ENCODE measurements at places on chromosomes 16 and 17.

DNA sequence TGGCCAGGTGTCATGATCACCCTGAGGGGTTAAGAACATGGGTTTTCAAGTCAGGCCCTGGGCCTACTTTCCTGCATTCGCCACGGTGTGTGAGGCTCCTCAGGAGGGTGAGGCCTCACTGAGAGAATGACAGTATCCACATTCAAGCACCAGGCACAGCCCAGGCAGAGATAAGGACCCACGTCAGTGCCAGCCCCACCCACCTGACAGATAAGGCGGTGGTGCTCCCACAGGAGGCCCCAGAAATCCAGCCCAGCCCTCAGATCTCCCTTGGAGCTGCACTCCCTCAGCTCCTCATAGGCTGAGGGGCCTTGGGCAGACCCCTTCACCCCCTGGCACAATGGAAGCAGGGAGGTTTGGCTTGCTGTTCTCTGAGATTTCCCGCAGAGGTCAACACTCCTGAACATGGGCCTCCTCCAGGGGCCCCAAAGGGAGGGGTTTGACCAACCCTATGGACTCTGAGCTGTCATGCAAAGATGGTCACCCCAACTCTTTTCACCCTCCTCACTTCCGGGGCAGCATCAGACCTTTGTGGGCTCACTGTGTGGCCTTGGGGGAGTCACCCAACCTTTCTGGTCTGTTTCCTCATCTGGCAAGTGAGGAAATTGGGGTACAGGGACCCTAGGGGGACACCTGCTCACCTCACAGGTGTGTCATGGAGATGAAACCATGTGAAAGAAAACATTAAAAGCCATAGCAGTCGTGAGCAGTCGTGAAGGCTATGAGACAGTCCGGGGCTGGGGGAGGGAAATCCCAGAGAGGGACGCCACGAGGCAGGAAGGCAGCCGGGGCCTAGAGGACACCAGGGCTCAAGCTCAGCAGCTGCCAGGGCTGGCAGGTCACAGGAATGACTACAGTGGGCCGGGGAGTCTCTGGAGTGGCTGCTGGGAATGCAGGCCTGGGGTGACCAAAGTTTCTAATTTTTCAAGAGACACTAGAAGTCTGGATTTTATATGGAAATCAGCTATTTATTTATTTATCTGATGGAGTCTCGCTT lies 15.4 kb downstream of the PLLP start:
- no peak for DNase-seq

- DNase-seq: no peak
Observed at GRCh38 chr17:41687828-41688640, 651 bp upstream of the EIF1 start.

DNA sequence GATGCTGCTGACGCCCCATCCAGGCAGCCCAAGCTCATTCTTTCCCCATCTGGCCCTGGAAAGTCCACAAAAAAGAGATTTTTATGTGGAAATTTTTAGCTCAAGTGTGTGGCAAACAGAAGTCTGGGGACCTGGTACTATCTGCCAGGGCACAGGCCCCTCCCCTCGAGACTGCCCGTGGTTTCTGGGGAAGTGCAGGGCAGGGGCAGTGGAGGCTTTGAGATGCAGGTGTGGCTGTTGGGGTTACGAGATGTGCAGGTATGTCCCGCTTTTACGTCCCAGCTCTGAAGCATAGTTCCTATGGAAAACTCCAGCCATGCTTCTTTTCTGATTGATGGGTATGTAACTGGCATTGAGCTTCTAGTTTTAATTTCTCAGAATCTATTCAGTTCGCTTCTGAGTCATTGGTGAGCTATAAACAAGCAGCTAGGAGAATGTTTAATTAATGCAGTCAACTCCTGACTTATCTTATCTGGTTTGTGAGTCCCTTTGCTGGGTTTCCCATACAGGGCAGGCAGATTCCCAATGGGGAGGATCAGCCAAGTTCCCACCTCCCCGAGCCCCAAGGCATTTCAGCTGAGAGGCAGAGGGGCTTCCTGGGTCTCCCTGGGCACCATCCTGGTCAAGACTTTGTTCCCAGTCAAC lies 16.2 kb downstream of the TBX4 start:
- no peak for DNase-seq

GRCh38 chr17:57182621-57183020 lies 73.7 kb upstream of the MSI2 start:
- no peak for DNase-seq

GRCh38 chr17:75147878-75148546 lies 6.3 kb downstream of the JPT1 start:
- DNase-seq: no peak

DNA sequence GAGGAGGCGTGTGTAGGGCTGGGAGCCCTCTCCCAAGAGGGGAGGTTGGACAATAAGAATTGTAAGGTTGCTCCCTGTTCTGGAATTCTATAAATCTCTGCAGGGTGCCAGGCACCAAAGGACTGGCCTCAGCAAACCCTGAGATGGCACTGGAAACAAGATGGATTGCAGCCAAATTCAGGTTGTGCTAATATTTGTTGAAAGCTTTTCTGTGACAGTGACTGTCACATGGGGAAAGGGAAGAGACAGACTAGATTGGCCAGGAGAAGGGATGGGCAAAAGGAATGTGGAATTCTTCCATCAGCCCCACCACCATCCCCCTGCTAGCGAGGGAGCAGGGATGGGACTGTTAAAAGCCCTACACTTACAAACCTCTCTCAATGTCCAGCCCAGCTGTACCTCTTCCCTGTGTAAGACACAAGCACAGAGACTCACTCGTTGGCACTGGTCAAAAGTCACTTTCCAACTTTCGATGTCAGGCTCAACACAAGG lies 62.4 kb downstream of the SOX9 start:
- DNase-seq: no peak

- no peak for DNase-seq
Observed at GRCh38 chr17:40599468-40599763, 34.1 kb upstream of the CCR7 start.

DNA sequence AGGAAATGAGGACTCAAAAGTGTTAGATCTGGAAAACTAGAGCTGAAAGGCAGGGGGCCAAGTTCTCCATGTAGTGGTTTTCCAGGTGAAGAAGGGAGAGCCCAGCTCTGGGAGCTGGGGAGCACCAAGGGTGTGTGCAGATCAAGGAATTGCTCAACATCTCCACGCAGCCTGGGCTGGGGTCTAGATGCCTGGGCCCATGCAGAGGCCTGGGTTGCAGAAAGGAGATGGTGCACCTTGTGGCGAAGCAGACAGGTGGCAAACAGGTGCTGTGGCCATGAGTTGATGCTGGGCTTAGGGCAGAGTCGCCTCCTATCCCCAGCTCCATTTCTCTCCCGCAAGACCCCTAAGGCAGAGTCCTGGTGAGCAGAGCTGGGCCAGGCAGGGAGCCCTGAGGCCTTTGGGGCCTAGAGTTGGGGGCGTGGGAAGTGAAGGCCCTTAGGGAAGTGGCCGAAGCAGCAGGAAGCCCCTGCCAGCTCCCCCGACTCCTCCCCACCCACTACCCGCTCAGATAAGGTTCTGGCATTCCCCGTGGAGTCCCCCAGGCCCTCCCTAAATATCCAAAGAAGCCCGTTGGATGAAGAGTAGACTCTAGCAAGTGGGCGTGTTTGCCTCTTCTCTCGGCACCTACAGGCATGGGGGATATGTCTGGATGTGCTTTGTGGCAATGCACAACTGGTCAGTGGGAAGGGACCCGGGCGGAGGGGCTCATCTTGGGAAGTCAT lies 777 bp downstream of the FOXN1 start:
- no peak for DNase-seq

GRCh38 chr17:68182940-68183551 lies 64.8 kb upstream of the AMZ2 start:
- DNase-seq: no peak

DNA sequence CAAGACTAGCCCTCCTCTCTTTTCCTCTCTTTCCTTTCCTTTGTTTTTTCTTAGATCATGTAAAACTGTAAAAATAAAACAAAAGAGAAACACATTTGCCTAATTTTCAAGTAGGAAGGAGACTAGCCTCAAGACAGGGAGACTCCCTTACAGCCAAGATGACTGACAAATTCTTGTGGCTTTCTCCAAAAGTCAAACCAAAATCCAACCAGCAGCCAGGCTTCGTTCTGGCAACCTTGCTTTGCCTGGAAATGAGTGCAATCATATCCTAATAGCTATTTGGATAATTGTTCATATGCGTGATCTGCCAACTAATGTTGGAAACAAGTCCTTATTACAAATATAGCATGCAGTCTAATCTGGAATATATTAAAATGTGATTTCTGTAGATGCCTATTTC lies 868.9 kb upstream of the SOX9 start:
- no peak for DNase-seq

- no peak for DNase-seq
Observed at GRCh38 chr16:86038926-86039310, 140.0 kb downstream of the IRF8 start.

GRCh38 chr16:57946181-57946801 lies 24.6 kb downstream of the CNGB1 start:
- no peak for DNase-seq

DNA sequence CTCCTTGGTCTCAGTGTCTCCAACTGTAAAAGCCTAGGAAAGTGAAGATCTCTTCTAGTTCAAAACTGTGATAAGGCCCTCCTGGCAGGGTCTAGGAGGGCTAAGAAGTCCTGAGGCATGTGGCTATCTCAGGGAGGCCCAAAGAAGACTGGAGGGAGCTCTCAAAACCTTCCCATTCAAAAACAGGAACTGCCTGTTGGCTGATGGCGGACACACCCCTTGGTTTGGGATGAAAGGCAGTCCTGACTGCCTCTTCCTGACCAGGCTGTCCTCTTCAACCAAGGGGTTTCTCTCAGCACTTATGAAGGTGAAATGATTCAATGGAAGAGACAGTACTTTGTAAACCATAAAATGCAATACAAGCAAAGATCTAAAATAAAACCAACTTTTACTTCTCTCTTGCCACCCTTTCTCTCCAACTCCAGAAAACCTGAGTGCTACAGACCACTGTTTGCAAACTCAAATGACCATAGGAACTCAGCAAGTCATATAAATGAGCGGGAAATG lies 4.7 kb downstream of the ZNF764 start:
- no peak for DNase-seq

DNA sequence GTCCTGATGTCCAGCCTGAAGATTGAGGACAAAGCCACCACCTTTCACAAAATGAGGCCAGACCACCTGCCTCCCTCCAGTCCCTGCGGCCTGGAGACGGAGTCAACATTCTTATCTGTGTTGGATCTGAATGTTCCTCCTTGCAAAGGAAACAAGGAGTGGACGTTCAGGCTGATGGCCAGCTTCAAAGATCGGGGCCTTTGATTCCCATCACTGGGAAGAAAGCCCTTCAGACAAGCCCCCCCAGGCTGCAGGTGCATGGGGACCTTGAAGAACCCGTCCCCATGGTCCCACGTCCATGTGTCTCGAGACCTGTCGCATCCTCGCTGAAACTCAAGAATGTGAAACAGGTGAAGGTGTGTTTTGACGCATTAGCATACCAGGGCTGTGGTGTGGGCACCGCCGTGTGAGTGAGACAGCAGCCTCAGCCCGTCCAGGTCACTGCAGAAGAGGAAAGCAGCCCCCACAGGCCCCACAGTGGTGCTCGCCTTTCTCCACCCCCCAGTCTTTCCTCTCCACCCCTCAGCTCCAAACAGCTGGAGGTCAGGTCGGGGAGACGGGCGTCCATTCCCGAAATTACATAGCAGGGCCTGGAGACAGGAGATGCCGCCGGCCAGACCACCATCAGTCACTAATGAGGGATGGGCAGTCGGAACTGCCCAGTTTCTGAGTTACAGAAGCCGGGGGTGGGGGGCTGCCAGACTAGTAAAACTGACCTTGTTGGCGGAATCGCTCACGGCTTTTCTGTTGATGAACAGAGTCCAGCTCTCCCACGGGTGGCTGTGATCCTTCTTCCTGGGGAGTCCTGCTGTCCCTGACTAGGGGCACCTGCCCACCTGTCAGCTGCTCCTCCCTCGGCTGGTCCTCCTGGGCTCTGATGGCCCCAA lies 877 bp upstream of the CSNK1D start:
- no peak for DNase-seq

DNA sequence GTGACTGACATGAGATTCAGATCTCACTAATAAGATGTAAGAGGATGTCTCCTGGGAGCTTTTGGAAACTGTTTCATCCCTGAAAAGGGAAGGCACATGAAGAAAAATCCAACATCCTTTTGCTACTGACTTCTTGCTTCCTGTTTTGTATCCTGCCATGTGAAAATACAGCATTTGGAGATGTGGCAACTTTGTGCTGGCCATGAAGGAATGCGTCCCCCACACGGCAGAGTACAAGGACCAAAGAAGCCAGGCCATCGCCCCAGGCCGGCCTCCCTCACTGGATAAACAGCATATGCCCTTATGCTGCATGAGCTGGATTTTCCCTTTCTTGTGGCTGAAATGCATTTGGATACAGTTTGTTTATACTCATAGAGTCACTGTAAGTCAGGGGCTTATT lies 5.5 kb upstream of the HASPIN start:
- DNase-seq: no peak

GRCh38 chr16:24652209-24652712 lies 77.2 kb upstream of the TNRC6A start:
- DNase-seq: no peak

- DNase-seq: no peak
Observed at GRCh38 chr16:6644916-6645315, 687.7 kb upstream of the RBFOX1 start.

DNA sequence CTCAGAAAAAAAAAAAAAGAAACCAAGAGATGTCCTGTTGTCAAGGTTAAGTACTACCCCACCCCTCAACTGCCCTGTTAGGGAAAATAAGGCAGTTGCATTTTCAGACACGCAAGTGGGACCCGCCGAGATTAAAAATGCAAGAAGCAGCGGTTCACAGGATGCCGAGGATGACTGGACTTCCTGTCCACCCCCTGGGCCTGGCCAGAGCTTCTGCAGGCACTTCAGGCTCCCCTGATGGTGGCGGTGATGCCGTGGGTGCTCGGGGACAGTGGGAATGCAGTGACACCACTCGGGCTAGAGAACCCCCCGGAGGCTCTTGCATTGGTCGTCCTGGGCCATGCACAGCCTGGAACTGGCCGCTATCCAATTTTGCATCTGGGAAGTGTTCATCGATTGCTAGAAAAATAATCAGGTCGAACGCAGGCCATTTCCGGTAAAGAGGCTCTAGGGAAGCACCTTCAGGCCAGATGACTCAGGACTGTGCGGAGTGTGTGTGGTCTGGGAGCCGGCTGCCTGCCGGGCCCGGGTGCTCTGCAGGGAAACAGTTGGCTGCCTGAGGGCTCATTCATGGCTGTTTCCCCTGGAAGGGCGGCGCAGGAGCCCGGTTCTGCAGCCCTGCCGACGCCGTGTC lies 13.4 kb upstream of the CRISPLD2 start:
- DNase-seq: no peak

DNA sequence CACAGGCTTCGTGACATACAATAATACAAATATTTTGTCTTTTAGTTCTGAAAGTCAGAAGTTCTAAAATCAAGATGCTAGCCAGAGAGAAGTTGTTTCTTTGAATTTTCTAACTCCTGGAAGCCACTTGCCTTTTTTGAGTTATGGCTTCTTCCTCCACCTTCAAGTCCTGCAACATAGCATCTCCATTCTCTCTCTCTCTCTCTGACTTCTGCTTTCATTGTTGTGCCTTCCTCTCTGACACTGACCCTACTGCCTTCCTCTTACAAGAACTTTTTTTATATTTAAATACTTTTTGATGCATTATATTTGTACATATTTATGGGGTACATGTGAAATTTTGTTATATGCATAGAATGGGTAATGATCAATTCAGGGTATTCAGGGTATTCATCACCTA lies 205.9 kb downstream of the MAP2K6 start:
- no peak for DNase-seq
